ENCODE measurements at places on chromosomes 1 and 21.

DNA sequence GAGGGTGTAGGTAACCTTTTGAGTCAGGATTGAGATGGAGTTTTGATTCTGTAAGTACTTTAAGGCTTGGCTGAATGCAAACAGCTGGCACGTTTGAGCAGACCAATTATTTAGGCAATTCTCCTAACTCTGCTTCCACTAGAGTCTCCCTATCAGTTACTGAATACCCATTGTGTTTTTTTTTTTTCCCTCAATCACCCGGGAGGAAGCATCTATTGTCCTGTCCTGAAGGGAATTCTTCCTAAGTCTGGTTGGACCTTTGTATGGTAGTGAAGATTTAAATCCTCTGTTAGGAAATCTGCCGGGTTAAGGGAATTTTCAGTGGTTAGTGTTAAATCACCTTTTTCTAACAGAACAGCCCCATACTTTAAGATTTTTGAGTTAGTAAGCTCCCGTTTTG, 571.2 kb upstream of the USP24 start:
- no peak for DNase-seq

DNA sequence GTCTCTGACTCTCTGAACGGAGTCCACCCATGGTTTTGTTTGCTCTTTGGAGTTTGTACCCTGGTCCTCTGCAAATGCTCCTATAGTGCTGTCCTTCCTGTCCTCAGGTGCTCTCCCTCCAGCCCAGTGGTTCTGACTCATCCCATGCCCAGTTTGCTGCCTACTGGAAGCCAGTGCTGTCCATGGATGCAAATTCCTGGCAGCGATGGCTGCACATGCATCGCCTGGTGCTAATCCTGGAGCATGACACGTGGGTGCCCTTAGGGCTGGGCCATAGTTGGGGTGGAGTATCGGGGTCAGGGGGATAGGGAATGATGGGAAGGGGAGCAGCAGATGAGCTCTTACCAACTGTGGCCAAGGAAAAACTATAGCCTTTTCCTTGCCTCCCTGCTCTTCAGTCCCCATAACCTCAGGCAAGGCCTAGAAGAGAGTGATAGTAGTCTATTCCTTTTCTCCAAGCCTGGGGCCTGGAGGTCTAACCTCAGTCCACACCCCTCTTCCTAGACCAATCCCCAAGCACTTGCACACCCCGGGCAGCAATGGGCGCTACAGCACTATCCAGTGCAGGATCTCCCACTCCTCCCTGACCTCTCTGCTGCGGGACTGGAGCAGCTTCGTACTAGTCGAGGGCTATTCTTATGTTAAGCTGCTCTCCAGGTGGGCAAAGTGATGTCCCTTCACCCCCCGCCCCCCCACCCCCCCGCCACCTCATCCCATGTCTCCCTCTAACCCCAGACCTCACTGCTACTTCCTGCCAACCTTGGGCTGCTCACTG, 31.6 kb downstream of the HYI start:
- no peak for DNase-seq

DNA sequence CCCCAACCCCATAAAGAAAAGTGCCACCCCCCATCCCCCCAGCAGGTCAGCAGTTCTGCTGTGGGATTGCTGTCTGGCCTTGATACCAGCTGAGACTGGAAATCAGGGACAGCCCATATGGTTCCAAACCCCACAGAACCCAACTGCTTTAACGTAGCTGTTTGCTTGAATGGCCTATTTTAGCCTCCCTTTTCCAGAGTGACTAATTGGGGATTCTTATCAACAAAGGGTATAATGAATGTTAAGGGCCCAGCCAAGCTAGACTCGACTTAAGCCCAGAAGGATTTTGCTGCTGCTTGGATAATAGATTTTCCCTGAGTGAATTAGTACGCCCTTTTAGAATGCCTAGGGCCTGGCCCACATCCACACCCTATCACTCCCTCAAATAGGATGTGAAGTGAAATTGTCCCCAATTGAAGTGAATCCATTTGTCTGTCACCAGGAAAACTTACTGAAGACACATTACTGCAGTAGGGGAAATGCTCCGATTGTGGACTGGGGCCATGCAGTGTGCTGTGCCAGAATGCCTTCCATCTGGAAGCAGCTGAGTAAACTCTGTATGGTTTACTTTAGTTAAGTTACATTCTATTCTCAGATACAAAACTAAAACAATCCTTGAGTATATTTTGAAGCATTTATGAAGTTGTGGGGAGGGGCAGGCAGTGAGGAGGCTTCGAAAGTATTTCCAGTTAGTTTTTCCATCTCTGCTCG, 156.9 kb downstream of the DHRS3 start:
- DNase-seq: no peak

GRCh38 chr21:32934829-32935228, 90.9 kb upstream of the OLIG2 start:
- no peak for DNase-seq

- DNase-seq: no peak
Observed at GRCh38 chr1:87130438-87130837, 198.2 kb upstream of the LMO4 start.

- no peak for DNase-seq
Observed at GRCh38 chr21:46608672-46609111, 3.8 kb upstream of the S100B start.

DNA sequence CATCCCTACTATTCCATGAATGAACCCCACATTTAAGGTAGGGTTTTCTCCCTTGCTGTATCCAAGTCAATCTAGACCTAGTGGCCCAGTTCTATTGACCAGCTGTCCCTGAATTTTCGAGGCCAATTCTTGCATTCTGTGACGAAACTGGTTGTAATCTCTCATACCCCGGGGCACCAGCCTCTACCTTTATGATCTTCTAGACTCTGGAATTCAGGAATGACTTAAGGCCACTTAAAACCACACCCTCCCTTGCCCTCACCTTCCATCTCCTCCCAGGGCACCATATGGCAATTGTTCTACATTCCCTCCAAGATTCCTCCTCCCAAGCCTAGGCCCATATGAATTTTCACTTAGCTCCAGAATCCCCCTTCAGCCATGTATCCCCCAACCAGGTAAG, 48.9 kb downstream of the RHOU start:
- DNase-seq: no peak
